ENCODE measurements at places on chromosomes 7 and 10.
A peak's percentile ranks its signal among the peaks of the same experiment; 100 is the strongest.

- no peak for DNase-seq
Measured at GRCh38 chr10:35448687-35449662, 112.7 kb downstream of the CCNY start.

- no peak for DNase-seq
Measured at GRCh38 chr10:65805511-65805910, 1120.3 kb upstream of the LRRTM3 start.

- no peak for DNase-seq
Measured at GRCh38 chr7:133571076-133571475, 318.2 kb downstream of the EXOC4 start.

DNA sequence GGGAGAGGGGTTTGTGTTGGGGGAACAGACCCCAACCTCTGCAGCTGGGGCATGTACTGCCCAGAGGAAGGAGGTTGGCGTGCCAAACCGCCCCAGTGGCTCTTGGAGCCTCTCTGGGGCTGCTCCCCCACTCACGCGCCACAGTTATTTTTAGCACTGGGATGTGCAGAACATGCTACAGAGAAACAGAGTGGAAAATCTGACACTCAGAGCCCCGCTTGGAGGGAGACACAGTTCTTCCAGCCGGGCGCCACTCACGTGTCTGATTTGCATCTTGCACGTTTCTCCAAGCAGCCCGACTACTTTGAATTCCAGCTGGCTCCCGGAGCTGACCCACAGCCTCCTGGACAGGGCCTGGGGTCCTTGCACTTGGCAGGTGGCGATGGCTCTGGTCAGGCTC, 182.0 kb downstream of the RPS24 start:
- DNase-seq = peak; percentile 29

DNA sequence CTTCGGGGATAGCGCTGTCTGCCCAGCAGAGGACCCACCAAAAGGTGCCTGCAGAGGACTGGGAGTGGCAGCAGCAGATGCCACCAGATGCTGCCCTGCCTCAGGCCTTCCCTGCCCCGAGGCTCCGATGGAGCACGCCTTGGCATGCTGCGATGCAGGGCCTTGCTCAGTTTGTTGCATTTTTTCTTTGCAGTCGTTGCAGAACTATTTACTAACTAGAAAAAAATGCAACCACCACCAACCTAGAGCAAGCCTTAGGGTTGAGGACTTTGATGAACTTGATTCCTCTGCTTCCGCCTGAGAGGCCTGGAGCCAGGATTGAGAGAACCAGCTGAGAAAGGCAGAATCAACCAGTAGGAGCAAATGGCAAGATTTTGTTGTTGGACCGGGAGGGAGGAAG, 585.6 kb upstream of the MKI67 start:
- DNase-seq = no peak

DNA sequence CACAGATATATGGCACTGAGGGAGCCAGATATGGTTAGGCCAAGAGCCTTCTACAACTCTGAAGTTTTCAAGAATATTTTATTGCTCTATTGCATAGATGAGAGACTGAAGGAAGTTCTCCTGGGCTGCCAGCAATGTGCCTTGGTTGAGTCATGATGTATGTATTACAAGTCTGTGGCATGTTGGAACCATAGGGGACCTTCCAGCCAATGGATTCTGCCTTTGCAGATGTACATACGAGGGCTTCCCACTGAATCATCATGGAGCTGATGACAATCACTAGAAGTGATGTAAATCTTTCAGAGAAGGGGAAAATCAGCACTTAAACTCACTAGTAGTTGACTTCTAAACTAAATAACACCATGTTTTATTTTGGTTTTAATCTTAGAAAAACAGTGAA, 419.5 kb downstream of the PHTF2 start:
- peak; percentile 74 for DNase-seq

- no peak for DNase-seq
Measured at GRCh38 chr7:76257973-76258372, 44.5 kb upstream of the HSPB1 start.

DNA sequence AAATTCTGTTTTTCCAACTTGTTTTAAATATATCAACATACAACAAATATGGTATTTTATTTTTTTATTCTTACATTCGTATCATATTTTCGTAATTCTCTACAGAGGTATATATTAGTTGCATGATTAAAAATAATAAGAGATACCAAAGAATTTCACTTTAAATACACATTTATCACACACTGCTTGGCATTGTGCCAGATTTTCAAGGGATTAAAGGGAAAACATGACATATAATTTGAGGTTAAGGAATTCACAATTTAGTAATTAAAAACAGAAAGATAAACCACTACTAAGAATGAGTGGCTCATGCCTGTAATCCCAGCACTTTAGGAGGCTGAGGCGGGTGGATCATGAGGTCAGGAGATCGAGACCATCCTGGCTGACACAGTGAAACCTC, 484.7 kb upstream of the SORCS1 start:
- DNase-seq = no peak

GRCh38 chr7:39142750-39143149, 165.0 kb downstream of the POU6F2 start:
- no peak for DNase-seq

- DNase-seq = no peak
Measured at GRCh38 chr7:26663874-26664273, 200.5 kb downstream of the SKAP2 start.

- peak; percentile 76 for DNase-seq
Measured at GRCh38 chr7:129829737-129830631, 122.8 kb downstream of the UBE2H start.

GRCh38 chr7:146479040-146479439, 362.4 kb downstream of the CNTNAP2 start:
- peak; percentile 35 for DNase-seq

DNA sequence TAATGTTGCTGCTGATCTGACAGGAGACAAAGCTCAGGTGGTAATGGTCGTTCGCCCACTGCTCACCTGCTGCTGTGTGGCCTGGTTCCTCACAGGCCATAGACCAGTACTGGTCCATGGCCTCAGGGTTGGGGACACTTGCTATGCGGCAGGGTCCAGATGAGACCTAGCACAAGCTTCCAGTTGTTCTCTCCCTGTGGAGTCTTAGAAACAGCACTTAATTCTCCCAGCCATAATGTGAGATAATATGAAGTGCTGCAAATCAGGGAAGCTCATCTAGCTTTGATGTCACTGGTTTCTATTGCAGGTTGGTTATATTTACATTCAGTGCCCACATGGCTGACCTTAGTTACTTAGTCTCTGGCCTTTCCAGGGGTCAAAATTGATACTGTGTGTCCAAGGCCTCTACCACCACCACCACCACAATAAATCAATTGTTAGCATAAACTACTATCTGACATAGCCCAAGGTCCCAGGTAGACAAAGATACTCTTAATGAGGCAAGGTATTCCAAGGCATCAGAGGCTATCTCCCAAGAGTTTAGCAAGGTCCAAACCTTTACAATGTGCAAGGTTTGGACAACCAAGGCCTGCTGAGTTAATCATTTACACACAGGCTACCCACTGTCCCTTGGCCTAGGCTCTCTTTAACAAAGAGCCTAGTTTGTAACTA, 11.0 kb downstream of the AGBL3 start:
- no peak for DNase-seq

GRCh38 chr7:77427996-77428603, 12.0 kb upstream of the GSAP start:
- DNase-seq = peak; percentile 90

GRCh38 chr10:126155528-126155927, 232.7 kb downstream of the ADAM12 start:
- no peak for DNase-seq

DNA sequence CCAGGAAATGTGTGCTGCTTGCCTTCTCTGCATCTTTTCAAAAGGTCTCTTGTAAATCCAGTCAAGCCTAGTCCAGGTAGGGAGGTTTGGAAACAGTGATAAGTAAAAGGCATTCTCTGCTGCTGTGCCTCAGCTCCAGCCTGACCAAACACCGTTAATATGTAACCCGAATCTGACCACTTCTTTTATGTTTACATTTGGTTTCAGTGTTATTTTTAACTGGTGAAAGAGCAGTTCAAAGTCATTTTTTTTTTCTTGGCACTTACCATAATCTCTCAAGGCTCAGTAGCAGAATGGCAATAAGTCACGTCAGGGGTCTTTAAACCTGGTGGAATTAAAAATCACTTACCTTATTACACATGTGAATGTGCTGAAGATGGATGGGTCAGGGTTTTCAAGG, 216.8 kb downstream of the PTEN start:
- DNase-seq = peak; percentile 62

GRCh38 chr10:127243490-127244272, 47.3 kb upstream of the INSYN2A start:
- DNase-seq = peak; percentile 30

- DNase-seq = no peak
Measured at GRCh38 chr7:49398236-49398635, 375.2 kb upstream of the VWC2 start.

DNA sequence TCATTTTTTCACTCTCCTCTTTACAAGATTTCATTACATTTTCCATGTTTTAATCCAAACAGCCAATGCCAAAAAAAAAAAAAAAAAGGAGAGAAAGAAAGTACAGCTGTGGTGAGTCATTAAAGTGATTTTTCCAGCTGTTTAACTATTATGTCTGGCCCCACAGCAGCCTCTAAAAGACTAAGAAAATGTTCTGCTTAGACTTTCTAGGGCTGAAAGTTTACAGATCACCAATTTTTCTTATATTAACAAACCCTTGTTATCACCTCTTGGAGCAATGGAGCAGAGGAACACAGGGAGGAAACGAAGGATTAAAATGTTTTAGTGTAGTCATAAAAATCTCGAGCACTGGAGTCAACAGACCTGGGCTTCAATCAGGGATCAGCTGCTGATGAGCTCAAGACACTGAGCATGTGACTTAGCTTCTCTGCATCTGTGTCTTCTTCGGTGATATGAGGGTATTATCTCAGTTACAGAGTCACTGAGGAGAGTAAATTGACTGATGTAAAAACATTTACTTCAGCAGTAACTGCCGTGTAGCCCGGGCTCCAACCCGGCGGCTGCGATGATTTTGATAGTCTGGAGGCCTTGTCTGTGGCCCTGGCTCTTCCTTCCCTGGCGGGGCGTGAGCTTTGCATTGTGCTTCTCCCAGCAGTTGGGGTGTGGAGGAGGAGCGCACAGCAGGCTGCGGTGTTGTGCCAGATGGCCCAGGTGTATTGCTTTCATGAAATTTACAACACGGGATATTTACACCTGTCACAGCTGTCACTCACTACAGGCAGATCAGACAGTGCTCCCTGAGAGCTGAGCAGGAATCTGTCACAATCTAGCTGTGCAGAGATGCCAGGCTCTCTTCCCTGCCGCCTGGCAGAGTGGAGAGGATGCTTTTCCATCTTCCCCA, 298.3 kb upstream of the FZD8 start:
- DNase-seq = peak; percentile 24

GRCh38 chr10:58778966-58779365, 266.3 kb downstream of the BICC1 start:
- DNase-seq = no peak

DNA sequence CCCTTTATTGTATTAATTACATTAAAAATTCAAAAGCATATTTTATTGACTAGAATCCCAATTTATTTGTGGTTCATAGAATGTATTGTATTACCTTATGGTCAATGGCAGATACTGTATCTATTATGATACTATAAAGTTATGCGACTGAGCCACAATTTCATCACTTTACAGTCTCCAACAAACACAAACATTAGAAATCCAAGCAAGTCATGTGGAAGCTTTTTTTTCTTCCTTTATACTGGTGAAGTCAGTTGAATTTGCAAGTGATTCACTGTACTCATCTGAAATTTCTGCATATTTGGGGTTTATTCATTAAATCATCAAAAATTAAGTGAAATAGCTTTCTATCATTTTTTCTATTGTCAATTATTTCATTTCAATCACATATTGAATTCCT, 54.3 kb downstream of the BMPER start:
- DNase-seq = no peak

DNA sequence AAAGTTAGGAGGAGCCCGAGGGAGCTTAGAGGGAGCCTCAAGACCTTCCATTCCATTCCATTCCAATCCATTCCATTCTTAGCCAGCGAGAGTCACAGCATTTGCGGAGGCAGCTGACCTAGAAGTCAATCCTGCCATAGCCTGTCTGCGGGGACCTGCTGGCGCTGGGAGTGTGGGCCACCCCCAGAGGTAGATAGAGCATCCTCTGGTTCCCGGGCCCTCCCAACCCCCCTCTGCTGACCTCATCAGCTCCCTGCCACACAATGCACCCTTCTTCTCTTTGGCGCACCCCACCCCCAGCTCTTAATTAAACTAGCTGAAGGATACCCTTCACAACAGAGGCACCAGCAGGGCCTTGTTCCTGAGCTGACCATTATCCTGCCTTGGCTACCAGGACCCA, 152.5 kb upstream of the ZMIZ1 start:
- DNase-seq = no peak

DNA sequence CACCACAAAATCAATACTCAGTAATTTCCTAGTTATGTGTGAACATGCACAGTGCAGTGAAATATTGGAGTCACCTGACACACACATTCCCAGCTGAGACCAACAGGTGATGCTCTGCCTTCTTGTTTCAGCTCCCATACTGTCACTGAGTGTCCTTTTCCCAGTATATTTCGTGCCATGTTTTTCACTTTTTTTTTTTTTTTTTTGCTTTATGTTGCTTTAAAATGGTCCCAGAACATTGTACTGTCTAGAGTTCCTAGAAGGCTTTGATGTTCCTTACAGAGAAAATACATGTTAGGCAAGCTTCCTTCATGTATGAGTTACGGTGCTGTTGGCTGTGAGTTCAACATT, 45.6 kb downstream of the ELAPOR2 start:
- no peak for DNase-seq

DNA sequence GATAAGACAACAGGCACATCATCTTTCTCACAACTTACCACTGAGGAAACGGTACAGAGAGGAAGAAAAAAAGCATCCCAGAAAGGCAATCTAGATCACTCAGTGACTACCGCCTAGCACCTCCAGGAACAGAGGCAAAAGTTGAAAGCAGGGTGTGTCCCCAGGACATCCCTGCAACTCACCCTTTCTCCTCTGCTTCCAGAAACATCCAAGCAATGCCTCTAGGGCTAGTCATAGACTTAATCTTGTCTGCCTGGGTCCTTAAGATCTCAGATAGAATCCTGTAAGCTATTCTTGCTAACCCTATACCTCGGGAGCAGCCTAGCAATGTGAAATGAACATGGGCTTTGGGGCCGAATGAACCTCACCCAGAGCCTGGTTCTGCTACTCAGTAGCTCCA, 18.8 kb upstream of the PDCD4 start:
- no peak for DNase-seq
